ENCODE measurements at places on chromosomes 4 and X.
A peak's percentile ranks its signal among the peaks of the same experiment; 100 is the strongest.

- DNase-seq, result peak; percentile 72
Observed at GRCh38 chr4:2411786-2412510, 6.5 kb downstream of the ZFYVE28 start.

DNA sequence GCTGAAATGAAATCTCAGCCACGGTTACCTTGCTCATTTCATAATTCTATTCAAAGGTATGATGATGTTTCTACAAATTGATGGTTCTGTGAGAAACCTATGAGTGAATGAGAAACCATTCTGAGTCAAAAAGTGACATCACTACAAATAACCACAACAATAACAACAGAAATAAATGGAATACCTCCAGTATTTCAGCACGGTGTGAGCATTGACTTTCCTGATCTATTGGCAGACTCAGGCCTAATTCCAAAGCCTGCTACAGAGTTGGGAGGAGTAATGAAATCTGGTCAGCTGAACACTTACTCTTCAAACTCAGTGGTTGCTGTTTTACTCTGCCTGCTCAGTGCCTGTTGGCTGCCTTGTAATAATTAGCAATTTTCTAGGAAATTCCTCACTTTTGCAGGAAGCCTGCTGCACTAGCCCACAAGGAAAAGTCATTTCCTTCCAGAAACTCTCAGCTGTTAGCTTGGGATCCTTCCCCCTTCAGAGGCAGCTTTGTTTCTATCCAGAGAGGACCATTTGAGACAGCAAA lies 18.8 kb upstream of the SYNPO2 start:
- DNase-seq, result no peak

DNA sequence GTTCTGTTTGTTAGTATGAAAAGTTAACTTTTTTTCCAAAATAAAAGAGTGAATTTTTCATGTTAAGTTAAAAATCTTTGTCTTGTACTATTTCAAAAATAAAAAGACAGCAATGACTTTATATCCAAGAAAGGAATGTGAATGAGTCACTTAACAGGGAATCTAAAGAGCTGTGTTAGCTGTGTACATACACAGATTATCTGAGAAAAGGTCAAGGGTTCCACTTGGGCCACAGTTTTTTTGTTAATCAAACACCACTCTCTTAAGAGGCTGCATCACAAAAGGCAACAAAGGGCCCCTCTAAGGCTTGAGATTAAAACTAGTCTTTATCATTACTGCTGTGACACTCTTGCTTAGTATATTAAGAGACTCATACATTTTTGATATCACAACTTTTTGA lies 82.1 kb downstream of the FIP1L1 start:
- DNase-seq, result no peak

DNA sequence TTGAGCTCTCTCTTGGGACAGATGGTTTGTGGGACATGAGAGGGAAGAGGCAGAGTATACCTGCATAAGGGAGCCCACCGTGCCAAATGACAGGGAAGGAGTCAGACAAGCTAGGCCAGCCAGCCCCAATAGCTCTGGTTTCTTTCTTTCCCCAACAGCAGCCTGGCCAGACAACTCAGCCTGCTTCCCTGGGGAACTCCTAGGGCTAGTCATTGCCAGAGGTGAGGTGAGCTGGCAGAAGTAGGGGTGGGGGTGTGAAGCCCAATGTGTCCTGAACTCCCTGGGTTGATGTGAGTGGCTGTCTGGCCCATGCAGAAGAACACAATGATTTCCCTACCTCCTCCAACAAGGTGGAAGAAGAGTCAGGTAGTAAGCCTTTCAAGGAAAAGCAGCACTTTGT lies 135.5 kb downstream of the AMMECR1 start:
- DNase-seq, result no peak

- no peak for DNase-seq
Observed at GRCh38 chr4:61638591-61638990, 438.5 kb downstream of the ADGRL3 start.
